Activated CD8-positive, alpha-beta memory T cell treated with anti-CD3 and anti-CD28 coated beads for 1 hour (primary cell): ENCODE measurements at places on chromosomes 1 and 21.

- no peak for DNase-seq
Observed at GRCh38 chr1:30129001-30129408, 594.4 kb downstream of the MATN1 start.

DNA sequence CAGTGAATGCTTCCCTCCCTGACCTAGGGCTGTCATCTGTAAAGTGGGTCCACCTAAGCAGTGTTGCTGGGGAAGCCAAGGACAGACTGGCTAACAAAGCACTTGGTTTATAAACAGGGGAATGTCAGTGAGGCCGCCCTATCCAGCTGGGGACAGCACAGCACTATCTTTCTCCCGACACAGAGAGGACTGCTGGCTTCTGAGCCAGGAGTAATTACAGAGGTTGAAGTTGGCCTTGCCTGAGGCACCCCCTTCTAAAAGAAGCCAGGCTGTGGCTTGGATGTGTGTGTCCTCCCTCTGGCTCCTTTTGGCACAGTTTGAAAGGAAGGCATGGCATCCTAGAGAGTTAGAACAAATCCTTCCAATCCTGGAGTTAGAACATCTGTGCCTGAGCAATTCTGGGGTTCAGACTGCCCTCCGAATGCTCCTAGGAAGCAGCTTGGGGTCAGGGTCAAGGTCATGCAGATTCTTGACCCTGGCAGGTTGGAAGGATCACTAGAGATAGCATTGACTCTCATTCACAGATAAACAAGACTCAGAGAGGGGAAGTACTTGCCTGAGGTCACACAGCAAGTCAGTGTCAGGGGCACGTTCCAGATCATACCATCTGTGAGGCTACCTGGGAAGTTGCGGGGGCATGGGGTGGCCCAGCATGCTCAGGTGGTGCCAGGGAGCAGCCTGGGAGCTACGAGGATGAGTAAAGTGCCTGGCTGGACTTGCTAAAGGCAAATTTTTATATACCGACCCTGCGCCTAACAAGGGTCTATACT is 1.3 kb upstream of the LDLRAP1 start:
- no peak for DNase-seq

DNA sequence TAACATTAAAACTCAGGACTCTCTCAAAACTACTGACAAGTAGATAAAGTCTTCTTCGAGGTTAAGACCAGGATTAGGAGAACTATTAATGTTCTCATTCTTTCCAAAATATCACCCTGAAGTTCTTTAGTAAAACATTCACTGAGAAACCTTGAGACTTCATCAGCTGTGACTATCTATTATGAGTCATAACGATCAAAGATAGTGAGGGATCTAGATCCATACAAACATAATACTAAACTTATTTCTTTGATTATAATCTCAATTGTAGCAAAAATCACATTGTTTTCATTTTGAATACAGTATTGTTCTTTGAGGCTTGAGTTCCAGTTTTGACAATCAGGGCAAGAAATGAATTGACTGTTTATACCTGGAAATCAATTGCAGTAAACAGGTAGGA is 11.1 kb downstream of the PYHIN1 start:
- no peak for DNase-seq

GRCh38 chr1:110554871-110555801 is 36.2 kb upstream of the KCNA10 start:
- DNase-seq, result peak; percentile 13

DNA sequence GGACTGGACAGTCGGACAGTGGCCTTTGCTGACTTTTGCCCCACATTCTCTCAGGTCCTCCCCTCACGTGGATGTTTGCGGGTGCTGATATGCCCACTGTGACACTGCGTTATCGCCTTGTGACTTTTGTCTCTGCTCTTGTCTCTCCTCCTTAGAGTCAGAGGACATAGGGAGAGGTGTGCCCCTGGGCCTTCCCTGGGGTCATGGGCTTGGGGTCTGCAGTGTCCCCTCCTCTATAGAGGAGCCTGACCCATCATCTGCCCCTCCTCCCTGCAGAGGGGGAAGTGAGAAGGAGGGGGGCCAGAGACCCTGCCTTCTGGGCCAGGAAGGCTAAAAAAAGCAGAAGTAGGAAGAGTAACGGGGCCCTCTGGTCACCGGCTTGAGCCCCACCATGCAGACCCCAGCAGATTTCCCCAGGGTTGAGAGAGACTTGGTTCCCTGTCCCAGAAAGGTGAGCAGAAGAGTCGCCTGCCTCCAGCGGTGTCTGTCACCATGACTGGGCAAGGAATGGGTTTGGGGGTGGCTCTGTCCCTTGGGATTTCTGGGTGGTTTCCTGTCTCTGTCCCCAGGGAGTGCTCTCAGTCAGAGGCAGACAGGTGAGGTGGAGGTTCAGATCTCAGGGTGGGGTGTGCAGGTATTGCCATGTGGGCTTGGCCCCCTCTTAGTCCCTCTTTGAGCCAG is 13.3 kb downstream of the RPS6KA1 start:
- no peak for DNase-seq

GRCh38 chr1:198449727-198450433 is 90.6 kb downstream of the ATP6V1G3 start:
- no peak for DNase-seq

DNA sequence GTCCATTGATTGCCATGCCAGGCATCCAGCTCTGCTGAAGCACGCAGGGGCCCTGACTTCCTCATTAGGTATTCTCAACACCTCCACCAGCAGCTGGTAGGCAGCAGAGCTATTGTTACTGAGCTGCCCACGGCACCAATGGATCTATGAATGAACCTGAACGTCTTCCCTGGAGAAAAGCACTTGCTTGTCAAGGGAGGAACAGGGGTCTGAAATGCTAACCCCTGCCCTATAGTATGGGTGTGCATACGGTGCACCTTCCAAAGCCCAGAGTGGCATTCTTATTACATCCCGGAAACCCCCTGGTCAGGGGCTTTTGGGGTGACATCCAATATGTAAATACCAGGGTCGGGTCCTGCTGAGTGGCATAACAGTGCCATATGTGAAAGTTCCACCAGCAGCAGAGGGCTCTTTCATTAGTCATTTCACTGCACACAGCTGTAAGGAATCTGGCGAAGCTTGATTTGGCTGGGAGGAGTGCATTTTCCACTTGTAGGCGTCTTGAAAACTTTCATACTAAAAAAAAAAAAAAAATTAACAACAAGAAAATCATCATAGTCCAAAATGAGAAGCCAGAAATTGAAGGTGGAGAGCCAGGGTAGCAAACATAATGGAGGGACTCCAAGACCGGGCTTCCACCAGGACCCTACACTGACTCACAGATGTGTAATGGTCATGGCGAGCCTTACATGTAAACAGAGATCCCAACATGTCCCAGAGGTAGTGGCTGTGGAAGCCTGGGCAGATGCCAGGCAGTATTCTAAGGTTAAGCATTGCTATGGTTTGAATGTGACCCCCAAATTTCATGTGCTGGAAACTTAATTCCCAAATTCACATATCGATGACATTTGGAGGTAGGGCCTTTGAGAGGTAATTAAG is 58.8 kb upstream of the PRDX6 start:
- no peak for DNase-seq

DNA sequence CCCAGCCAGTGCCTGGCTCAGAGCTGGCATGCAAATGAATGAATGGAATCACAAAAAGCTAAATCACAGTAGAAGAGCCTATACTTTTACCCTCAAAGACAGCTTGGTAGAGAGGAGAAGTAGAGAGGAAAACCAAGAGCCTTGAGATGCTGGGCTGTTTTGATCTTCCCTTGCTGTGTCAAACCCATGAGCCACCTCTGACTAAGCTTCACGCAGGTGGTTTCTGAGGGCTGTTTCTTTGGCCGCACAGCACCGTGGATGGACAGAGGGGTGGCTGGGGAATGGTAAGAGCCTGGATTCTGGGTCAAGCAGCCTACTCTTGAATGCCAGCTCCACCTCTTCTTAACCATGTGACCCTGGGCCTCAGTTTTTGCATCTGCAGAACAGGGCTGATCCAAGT is 18.6 kb downstream of the ABCG1 start:
- DNase-seq, result no peak

DNA sequence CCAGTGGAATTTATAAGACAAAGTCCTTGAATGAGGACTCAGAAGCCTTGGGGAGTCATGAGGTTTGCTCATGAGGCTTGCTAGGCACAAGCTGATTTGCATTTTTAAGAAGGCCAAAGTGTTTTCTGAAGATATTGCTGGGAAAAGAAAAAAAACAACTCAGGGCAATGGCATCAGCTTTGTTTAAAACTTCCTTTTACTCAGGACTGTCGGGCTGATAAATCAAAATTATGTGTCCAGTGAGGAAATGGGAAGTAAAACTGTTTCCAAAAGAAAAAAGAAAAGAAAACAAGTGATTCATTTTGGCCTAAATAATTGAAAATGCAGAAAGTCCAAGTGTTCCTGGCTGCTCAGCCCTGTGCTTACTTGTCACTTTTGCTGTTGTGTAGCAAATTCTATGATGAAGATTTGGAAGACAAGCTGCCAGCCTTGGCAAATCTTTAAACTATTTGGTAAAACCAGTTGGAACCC is 282.4 kb downstream of the HLX start:
- DNase-seq, result no peak

- no peak for DNase-seq
Observed at GRCh38 chr1:172653015-172653709, 5.7 kb upstream of the FASLG start.

DNA sequence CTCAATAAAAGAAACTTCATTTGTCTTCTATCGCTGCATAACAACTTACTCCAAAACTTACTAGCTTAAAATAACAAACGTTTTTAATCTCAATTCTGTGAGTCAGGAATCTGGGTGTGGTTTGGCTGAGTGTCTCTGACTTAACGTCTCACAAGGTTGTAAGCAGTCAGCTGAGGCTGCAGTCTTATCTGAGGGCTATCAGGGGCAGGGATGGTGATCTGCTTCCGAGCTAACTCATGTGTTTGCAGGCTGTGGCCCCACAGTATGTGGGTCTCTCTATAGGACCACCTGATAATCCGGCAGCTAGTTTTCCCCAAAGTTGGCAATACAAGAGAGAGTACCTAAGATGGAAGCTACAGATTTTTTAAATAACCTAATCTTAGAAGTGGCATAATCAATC is 234.2 kb upstream of the FGGY start:
- DNase-seq, result no peak

DNA sequence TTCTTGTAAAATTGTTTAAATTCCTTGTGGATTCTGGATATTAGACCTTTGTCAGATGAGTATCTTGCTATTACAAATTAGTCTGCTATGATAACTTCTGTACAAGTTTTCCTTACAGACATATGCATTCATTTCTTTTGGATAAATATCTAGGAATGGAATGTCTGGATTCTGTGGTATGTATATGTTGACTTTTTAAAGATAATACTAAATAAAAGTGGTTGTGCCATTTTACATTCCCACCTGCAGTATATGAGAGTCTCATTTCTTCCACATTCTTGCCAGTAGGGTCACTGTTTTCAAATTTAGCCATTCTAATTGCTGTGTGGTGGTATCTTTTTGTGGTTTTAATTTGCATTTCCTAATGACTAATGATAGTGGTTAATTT is 53.9 kb downstream of the SYDE2 start:
- no peak for DNase-seq

DNA sequence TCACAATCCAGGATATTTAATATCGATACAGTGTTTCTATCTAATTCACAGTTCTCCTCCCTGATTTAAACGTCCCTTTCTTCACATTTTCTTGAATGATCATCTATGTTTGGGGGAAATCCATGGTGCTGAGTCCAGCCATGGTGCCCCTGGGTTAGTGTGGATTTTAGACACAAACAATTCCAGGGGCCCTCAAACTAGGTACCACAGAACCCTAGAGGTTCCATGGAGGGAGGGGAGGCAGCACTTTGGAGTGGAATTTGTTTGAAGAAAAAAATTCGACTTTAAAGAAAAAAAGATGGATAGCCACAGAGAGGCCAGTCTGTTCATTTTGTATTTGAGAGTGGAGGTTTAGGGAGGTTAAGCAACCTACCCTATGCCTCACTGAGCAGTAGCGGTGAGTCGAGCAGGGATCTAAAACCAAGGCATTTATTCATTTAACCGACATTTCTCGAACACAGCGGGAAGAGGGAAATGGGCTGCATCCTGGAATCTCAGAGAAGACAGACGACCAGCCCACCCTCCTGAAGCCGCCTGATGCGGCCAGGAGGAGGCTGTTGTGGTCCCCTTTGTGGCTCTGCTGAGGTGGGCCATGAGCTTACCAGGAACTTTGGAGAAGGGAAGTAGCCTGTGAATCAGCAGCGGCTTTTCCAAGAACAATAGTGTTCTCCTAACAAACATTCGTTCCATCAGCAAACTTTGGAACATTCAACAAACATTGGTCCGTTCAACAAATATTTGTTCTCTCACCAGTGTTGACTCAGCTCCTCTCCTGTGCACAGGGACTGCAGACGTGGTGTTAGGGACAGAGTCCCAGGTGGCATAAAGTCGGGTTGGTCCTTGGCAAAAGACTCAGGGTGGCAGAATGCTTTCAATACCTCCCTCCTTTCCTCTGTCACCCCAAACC is 103.5 kb upstream of the ZBTB40 start:
- no peak for DNase-seq

DNA sequence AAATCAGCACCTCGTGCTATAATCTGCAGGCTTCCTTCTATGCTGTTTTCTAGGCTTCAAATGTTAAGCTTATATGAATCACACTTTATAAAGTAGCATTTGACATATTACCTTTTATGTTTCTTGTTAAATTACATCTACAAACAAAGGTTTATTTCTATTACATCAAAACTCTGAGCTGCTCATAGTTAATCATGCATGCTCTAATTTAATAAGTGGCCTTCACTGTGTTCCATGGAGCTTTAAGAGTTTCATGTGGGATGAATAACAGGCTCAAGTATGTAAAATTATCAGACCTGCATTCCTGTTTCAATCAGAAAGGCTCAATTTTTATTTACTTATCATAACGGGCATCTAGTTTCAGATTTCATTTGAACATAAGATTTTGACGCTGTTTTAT is 13.0 kb downstream of the SLC19A2 start:
- DNase-seq, result no peak

DNA sequence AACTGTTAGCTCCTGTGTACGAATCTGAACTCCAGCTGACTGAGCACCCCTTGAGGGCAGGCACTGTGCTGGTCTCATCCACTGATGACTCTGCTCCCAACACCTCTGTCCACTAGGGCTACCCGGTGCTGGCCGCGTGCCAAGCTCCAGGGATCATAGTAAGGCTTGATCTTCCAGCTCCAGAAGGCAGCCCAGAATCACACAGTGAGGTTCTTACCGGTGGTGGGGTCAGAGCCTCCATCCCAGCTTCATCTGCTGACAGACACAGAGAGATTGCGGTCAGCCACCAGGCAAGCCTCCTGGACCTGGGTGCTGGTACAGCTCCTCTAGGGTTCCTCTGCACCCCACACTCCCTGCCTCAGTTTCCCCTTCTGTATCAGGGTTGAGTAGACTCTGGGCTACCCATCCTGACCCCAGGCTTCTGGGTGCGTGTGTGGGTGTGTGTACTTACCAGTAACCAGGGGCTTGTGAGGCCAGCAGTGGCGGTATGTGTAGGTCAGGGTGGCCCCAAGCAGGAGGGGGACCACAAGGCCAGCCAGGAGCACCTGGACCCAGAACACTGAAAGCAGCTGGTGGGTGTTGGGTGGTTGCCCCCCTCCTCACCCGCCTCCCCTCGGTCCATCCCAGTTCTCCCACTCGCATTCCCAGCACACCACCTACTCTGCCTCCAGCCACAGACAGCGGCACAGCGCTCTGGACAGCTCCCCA is 3.4 kb downstream of the TNFRSF25 start:
- DNase-seq, result no peak

- no peak for DNase-seq
Observed at GRCh38 chr1:86421601-86422280, 2.2 kb upstream of the CLCA2 start.

- DNase-seq, result no peak
Observed at GRCh38 chr1:204075139-204075521, 2.2 kb downstream of the SOX13 start.
